ENCODE measurements at places on chromosomes 7 and 10.
A peak's percentile ranks its signal among the peaks of the same experiment; 100 is the strongest.

DNA sequence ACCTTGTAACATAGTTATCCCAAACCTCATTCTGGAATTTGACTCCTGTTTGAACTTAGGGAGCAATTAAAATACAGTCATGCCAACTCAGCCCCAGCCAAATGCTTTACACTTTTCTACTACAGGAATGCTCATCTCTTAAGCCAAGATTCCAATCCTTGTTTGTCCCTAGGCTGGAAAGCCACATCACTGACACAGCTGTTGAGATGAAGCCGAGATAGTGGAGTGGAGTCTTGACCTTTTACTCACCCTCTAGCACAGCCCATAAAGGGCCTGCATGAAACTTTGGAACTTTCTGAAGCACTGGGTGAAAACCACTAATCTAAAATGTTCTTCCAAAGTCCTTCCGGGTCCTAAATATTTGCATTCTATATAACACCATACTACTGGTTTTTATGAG lies 247.3 kb downstream of the ETV1 start:
- DNase-seq: no peak

DNA sequence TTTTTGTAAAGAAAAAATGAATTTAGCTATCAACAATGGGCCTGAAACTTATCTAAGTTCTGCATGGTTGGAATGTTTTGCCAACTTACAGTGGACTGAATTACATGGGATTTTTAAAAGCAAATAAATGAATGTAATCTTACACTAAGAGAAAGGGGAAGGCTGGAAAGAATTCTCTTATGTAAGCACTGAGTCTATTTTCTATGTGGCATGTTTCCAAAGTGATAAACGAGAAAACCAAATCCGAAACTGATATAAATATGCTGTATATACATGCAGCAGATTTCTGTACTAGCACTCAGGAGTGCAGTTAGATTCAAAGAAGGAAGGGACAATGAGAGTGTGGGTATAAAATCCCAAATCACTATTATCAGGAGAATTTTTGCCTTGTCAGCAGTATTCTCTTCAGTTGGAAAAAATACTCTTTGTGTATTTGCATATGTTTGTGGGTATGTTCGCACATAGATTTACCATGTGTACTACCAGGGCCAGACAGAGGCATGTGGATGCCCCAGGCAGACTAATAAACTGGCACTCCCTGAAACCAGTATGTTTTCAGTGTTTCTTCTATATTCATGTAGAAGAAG lies 334.3 kb upstream of the SEMA3D start:
- DNase-seq: no peak

DNA sequence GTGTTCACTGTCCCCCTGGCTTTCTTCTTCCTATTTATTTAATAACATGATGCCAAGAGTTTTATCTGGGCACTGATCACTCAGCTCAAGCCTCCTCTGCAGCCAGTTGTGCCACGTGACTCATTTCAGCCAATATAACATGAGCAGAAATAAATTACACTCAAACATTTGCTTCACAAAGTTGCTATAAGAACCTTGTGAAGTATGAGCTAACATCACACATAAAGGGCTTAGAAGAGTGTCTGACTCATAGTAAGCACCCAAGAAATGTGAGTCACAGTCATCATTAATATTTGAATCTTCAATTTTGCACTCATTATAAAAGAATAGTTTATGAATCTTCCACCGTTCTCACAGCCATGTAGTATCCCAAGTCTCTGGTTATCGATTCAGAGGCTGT lies 414.6 kb upstream of the NPVF start:
- DNase-seq: no peak

DNA sequence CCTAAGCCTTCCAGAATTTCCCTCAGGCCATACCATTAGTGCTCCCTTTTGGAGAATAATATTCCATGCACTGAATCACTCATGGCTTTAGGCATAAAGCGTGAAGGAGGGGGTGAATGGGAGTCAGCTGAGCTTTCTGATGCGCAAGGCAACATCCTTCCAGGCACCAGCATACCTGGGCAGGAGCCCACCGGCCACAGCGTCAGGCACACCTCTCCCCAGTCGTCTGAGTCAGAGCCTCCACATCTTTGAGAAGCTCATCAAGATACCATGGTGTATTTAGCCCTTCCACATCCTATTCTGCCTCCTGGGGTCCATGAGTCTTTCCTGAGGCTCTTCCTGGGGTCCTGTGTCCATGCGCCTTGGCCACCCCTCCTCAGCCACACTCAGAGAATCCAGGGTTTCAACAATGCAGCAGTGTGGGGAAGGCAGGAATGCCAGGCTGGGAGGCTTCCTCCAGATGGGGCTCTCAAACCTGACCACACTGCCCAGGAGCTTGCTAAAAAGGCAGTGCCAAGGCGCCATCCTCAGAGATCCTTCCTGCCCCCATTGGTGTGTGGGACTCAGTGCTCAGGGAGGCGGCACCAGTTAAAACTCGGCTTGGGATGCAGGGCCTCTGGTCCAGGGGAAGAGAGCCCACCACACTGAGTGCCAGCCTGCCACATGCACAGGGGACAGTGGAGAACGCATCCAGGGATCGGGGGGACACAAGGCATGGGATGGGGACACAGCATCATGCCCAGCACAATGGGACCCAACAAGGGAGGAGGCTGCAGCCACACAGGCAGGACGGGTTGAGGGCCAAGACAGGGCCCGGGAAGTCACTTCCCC lies 31.6 kb downstream of the RASGEF1A start:
- DNase-seq: no peak

GRCh38 chr7:97982647-97983046 lies 7.3 kb downstream of the OCM2 start:
- DNase-seq: no peak

GRCh38 chr7:451255-452225 lies 68.1 kb downstream of the PDGFA start:
- DNase-seq: no peak

DNA sequence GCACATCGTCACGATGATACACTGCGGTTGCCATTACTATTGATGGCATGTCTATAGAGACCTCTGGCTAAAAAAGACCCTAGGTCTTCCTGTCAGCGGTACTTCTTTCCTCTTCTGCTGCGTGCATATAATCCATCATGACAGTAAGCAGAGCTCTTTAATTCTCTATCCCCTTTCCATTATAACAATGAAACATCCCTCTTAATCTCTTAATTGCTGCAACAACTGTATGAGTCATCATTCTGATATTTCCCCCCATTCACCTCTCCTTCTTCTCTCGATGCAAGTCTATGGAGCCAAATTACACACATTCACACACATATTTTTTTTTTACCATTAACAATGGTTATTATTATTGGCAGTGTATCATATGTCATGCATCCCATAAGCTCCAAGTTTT lies 45.2 kb upstream of the AKR1E2 start:
- DNase-seq: no peak

DNA sequence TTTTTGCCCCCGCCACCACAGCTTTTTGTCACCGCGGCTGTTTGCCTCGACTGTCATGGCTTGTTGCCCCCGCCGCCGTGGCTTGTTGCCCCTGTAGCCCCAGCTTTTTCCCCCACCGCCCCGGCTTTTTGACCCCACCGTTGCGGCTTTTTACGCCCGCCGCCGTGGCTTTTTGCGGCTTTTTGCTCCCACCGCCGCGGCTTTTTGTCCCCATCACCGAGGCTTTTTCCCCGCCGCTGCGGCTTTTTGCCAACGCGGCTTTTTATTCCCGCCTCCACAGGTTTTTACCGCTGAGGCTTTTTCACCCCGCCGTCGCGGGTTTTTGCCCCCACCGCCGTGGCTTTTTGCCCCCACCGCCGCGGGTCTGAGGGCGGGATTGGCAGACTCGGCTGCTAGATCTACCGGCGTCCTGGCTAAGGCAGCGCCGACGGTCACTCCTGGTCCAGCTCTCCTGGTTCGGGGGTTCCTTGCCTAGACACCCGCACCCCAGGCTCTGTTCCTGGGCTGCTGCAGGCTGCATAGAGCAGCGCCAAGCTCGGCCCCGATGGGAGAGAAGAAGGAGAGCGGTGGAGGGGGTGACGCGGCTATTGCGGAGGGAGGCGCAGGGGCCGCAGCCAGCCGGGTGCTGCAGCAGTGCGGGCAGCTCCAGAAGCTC lies 637.7 kb downstream of the ZNF716 start:
- no peak for DNase-seq

DNA sequence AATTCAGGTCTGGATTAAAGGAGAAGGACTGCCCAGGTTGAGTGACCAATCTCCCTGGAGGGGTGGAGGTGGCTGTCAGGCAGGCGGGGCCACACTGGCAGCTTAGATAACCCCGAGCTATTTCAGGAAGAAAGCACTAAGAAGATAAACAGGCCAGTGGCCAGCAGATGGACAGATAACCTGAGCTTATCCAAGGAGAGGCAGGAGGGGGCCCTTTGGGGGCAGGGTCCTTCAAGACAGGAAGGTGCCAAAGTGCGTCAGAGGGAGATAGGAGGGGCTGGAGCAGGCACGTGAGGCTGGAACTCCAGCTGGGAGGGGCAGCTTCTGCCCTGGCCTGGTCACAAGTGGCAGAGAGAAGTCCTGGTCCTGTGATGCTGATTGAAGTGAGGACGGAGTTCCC lies 29.8 kb upstream of the PODXL start:
- no peak for DNase-seq

GRCh38 chr7:42856605-42856987 lies 55.3 kb downstream of the C7orf25 start:
- DNase-seq: no peak

DNA sequence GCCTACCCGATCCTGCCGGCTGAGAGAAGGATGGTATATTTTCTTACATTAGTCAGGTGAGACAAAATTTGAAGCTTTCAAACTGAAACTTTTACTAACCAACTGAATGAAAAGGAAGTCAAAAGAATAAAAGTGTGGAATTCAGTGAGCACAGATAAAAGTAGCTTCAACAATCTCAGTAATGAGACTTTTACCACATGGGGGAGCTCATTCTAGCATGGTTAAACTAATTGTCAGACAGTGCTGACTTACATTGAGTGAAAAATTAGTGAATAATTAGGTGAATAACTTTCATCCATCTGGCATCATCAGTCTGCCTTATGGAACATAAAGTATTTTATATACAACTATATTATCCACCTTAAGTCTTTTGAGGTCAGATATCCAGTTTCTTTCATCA lies 8.4 kb downstream of the FAM237B start:
- no peak for DNase-seq

- no peak for DNase-seq
Observed at GRCh38 chr7:46155367-46155766, 234.3 kb upstream of the IGFBP3 start.

DNA sequence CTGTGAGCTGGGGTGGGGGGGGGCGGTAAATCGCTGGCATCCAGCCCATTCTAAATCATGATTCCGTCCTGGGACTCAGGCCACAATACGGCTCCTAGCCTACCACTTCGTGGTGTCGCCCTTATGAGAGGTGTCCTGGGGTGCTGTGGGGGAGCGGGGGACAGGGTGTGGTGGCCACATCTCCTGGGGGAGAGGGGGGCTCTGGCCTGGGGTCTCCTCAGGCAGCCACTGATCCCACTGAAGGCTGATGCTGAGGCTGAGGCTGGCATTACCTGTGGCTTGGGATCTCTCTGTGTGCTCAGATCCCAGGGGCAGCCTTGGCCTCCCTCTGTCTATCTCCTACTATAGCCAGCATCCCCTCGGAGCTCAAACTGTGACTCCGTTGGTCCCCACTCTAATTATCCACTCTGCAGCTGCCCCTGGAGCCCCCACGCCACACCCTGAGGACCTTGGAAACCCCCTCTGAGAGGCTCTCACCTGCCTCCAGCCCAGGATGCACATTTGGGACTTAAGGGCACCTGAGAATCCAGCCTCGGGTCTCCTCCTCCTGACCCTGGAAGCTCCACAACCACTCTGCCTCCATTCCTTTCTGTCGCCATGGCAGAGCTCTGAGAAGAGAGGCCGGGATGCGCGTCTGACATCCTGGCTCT lies 249.3 kb upstream of the TCERG1L start:
- no peak for DNase-seq

DNA sequence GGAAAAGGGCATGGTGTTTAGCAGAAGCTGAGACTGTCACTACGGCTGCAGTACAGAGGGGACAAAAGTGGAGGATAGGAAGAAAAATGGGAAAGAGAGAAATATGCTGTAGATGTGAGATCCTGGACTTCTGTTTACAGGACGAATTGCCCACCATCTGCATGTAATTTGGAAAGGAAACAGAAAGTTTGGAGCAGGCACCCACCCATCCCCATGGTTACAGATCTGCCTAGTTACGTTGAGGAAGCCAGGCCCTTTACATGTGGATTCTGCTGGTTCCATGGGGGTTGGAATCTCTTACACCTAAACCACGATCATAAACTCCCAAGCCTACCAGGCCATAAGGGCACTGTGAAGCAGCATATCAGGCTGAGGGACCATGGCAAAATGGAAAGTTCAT lies 84.3 kb downstream of the WDFY4 start:
- DNase-seq: no peak

DNA sequence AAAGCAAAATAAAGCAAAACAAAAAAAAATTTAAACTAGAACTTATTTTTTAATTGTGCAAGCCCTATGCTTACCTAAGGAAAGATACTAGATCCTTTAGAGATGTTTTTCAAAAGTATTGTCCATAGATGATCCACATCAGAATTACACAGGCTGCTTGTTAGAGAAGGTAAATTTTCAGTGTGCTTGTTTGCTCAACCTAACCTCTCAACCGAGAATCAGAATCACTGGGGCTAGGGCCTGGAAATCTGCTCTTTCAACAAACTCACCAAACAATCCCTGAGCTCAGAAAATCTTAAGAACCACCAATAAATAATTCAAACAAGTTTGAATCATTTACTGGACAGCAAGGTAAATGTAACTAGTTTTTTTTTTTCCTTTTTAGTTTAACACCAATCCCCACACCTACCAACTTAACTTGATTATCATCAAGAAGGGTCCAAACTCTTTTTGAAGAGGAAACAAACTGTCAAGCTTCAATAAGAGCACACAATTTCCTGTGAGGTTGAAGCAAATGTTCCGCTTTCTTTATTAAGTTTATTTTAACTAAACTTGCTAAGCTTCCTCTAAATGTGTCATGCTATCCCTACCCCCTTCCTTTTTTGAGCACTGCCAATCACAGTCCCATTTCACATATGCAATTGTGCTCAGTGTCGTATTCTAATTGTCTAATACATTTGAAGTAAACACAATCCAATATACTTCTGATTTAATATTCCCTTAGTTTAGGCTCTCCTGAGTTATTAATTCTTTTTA lies 7.4 kb upstream of the TSPAN33 start:
- DNase-seq: no peak

GRCh38 chr7:1232103-1232466 lies 587 bp upstream of the UNCX start:
- DNase-seq: no peak

- no peak for DNase-seq
Observed at GRCh38 chr10:7411671-7412128, 866 bp upstream of the SFMBT2 start.

GRCh38 chr10:21334891-21335696 lies 190.4 kb downstream of the SKIDA1 start:
- peak; percentile 80 for DNase-seq

DNA sequence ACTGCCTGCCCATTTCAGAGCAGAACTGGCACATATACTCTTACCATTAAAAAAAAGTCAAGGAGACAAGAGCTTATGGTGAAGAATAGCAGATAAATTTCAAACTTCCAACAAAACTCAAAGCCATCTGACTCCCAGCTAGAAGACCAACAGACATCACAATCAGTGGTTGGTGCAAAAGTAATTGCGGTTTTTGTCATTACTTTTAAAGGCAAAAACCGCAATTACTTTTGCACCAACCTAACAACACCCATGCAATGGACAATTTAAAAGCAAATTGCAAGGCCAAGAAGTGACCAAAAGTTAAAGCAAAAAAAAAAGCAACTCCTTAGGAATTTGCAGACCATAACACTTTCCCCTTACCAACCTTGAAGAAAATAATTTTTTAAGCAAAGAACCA lies 18.8 kb downstream of the GLI3 start:
- no peak for DNase-seq
